Stimulated activated CD4-positive, alpha-beta T cell treated with anti-CD3 and anti-CD28 coated beads, TNF-alpha, amount 100 ng/mL, for 24 hours (primary cell): ENCODE measurements at places on chromosomes 12 and 14.

DNA sequence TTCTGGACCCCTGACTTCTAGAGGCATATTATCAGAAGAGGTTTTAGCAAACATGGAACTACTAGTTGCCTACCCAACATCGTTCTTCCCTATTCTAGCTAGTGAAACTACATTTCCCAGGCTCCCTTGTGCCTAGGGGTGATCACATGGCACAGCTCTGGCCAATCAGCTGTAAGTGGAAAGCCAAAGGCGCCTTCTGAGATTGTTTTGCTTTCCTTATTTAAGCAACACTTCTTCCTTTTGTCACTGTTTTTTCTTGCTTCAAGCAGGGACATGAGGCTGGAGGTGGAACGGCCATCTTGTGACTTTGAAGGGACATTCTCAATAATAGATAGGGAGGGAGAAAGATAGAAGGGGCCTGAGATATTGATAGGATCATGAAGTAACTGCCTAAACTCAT is 136.7 kb downstream of the ZNF664 start:
- no peak for DNase-seq

- DNase-seq = no peak
Measured at GRCh38 chr14:83172363-83172762, 1638.7 kb upstream of the SEL1L start.

DNA sequence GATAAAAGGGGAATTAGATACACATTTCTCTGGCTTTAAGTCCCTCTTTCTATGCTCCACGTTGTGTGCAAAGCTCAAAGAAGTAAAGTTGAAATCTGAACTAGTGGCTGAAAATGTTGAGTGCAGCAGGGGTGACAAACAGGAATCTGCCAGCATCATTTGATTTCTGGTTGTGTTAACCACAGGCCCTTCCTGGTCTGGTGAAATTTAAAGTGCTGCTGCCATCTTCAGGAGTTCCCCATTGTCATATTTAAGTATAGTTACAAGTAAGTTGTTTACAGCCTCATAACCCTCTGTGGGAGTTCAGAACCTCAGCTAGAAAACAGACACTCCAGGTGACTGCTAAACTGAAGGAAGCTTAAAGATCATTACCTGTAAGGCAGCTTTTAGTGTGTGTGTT is 90.9 kb upstream of the CCDC196 start:
- no peak for DNase-seq

DNA sequence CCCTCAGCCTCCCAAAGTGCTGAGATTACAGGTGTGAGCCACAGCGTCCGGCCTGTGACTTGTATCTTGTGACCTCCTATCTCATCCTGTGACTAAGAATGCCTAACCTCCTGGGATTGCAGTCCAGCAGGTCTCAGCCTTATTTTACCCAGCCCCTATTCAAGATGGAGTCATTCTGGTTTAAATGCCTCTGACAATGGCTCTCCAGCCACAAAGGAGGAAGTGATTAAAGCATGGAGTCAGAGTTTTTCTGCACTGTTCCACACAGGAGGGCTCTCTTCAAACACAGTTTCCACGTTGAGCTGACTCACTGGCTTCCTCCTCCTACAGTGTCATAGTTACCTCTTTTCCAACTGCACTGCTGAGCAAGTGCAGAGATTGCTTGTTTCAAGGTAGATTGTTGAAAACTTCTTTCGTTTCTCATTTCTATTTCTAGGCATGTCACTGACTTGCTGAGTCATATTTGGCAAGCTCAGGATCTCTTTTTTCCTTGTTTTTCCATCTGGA is 383.8 kb downstream of the PCNX1 start:
- peak; percentile 31 for DNase-seq

GRCh38 chr14:74426202-74426582 is at the start of gene SYNDIG1L:
Gene SYNDIG1L (minus strand): TSS chr14:74426210. CDS start chr14:74409744, 16,466 bp downstream.
- no peak for DNase-seq

GRCh38 chr12:25556153-25556552 is 3.1 kb upstream of the LMNTD1 start:
- DNase-seq = no peak

DNA sequence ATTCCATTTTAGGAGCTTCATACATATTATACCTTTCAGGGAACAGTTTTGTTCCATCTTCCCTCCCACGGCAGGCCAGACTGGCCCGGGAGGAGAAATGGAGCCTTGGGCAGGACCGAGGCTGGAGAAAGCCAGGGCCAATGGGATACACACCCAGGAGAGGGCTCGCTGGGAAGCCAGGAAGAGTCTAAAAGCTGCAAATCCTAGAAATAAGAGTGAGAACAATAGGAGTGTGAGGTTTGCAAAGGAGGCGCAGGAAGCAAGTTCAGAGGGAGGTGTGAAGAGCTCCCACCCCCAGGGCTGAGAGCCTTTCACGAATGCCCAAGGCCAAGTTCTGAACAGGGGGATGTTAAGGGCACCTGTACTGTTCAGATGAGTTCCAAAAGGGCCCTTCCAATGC is 67.5 kb upstream of the CPSF6 start:
- DNase-seq = no peak

GRCh38 chr12:59404109-59404650 is 191.6 kb upstream of the SLC16A7 start:
- no peak for DNase-seq

GRCh38 chr12:11795913-11796459 is 146.5 kb downstream of the ETV6 start:
- no peak for DNase-seq

GRCh38 chr12:93447555-93448290 is 6.0 kb upstream of the UBE2N start:
- no peak for DNase-seq

DNA sequence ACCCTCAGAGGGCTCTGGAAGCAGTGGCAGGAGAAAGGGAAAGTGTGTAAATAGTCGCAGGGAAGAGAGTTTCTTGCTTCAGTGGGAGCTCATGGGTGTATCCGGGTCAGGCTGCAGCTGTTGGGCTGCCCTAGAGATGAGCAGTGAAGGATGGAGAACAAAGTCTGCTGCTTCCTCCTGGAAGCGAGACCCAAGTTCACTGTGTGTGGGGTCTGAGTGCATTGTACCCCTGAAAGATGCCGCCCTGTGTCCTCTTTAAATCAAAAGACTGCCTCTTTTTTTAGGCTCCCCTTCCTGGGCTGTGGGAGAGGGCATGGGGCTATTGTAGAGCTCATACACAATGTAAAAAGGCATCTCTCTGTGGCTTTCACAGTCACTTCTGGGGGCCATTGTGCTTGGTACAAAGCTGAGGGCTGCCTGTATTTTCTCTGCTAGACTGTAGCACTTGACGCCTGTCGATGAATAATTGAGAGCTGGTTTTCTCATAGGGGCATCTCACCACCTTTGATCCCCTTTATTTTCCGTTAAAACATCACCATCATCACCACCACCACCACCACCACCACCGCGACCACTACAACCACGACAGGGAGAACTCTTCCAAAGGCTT is 16.7 kb downstream of the CHST11 start:
- DNase-seq = no peak

DNA sequence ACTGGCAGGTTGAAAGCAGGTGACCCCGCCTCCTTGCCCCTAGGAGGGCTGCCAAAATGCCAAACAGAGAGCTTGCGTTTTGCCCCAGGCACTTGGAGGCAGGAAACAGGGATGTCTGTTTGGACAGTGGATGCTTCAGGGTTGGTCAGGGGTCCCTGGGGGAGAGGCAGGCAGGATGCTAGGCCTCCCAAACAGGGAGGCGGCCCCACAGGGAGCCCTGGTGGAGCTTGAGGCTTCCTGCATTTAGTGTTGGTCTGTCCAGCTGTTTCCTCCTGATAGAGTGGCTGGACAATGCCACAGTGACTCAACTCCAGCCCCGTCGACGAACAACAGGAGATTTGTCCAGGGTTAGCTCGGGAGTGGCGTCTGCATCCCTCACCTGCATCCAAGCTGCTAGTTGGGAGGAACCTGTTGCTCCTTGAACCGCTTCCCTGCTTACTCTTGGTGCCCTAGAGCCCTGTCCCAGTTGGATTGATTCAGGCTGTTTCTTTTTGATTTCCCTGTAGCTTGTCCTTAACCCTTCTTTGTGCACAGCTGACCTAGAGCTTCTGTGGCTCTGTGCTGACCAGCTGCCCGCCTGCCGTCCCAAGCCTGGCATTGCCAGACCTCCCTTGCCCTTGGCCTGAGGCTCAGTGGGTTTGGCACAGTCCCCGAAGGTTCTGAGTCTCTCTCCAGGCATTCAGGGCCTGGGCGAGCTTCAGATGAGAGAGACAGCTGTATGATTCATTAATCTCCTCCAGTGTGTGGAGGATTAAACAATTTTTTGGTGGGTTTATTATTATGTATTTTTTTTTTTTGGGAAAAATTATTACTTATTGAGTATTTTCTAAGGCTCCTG is 45.9 kb downstream of the TSPAN9 start:
- DNase-seq = no peak

GRCh38 chr12:5497329-5498053 is 65.6 kb downstream of the NTF3 start:
- DNase-seq = no peak

- DNase-seq = no peak
Measured at GRCh38 chr14:61569308-61569707, 126.0 kb upstream of the HIF1A start.

GRCh38 chr12:123597100-123597499 is 4.8 kb upstream of the DDX55 start:
- DNase-seq = no peak

DNA sequence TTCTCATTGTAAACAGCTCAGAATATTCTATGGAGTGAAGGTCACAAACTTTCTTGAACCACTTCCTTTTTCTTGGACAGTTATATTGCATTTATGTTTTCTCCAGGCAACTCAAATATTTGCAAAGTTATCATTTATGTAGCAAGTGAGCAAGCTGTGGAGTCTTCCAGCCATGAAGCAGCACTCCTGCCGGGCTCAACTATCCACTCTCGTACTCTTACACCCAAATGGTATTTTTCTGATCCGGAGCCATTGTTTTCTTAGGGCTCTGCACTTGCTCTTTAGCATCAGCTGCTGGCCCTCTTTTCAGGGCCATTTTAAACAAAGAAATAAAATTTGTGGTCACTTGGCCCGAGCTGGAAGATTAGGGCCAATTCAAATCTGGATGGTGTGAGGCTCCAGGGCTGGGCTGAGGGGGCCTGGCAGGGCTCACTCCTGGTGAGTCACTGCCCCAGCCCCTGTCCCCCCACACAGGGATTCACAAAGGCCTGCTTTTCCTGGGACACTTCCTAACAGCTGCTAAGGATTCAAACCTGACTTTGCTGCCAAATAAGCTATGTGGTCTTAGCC is 19.7 kb downstream of the SYNE3 start:
- no peak for DNase-seq

- no peak for DNase-seq
Measured at GRCh38 chr12:4435537-4435936, 10.1 kb downstream of the FGF6 start.

- DNase-seq = no peak
Measured at GRCh38 chr12:52015532-52016041, 8.8 kb downstream of the TAMALIN start.

- DNase-seq = no peak
Measured at GRCh38 chr14:68805414-68805813, 12.5 kb upstream of the ZFP36L1 start.

GRCh38 chr12:101010896-101011295 is 199.1 kb downstream of the SLC5A8 start:
- no peak for DNase-seq

DNA sequence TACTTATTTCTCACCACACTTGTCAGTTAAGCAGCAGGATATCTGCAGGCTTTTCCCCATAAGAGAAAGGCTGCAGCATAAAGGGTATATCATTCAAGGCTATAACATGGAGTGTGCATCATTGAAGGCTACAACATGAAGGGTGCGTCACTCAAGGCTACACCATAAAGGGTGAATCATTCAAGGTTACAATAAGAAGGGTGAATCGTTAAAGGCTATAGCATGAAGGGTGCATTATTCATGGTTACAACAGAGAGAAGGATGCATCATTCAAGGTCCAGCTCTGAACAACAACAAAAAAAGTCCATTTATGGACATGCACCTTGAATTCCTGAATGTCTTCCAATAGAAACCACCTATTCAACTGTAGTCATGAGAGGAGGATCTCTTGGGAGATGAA is 32.8 kb upstream of the LUM start:
- no peak for DNase-seq

DNA sequence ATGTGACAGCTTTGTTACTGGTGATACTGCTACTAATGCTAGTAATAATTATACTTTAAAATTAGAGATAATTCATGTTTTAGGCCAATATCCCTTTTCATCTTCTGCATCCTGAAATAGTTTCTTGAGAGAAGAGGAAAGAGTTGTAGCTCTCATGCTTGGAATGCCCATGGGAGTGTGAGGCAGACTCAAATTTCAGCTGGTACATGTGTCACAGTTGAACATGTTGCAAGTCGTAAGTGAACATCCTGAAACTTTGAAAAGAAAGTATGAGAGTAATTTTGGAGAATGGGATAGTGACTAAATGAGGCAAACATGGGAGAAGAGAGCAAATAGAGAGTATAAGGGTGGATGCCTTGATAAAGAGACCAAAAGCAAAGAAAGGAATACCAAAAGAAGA is 168.0 kb downstream of the TMTC3 start:
- DNase-seq = no peak

DNA sequence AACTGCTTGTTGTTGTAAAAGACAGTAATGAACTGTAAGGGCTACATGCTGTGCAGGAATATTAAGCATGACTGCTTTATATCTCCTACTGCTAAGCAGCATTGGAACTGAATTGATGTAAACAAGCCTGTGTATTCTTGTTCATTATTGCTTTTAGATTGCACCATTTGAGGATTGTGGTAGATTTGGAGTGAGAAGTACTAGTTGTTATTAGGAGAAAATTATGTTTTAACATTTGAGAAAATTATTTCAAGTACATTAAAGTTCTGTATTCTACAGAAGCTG is 212.7 kb downstream of the ERC1 start:
- DNase-seq = no peak

- DNase-seq = no peak
Measured at GRCh38 chr14:94738097-94738496, 31.8 kb downstream of the GSC start.

DNA sequence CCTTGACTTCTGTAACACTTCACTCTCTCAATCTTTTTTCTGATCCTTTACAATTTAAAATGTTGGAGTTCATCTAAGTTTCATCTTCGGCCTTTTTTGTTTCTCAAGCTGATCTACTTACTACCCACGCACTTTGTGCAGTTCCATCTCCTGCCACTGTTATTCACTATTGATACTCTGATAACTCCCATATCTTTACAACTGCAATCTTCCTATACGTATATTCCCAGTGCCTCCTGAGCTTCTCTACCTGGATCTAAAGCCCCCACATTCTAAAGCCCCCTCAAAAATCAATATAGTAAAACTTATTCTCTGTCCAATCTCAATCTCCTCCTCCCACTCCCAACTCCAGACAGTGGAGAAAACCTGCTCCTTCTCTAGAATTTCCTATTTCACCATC is 5.9 kb downstream of the ATG2B start:
- no peak for DNase-seq

GRCh38 chr12:50390316-50390741 is 6.1 kb downstream of the FAM186A start:
- no peak for DNase-seq

- no peak for DNase-seq
Measured at GRCh38 chr14:23358553-23359166, 6.0 kb upstream of the SLC22A17 start.

GRCh38 chr12:111992464-111992863 is 20.5 kb downstream of the TMEM116 start:
- DNase-seq = no peak
